Activated CD8-positive, alpha-beta T cell treated with anti-CD3 and anti-CD28 coated beads, Interleukin-2, amount 10 ng/mL, durations not matched to agents 7 days and 5 days (primary cell): ENCODE measurements at places on chromosomes 6 and 20. TPM values are rescaled to one million over a fixed set of nuclear protein-coding genes. Genes with fewer than 3 reads are reported as not detected.

DNA sequence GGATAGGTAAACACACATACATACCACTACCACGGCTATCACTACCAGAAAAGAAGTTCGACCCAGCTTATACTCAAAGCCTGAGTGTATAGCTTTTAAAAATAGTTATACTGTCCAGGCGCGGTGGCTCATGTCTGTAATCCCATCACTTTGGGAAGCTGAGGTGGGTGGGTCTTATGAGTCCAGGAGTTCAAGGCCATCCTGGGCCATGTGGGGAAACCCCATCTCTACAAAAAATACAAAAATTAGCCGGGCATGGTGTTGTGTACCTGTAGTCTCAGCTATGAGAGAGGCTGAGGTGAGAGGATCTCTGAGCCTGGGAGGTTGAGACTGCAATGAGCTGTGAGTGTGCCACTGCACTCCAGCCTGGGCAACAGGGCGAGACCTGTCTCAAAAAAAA lies 32.9 kb downstream of the NKX2-4 start:
- no peak for DNase-seq

DNA sequence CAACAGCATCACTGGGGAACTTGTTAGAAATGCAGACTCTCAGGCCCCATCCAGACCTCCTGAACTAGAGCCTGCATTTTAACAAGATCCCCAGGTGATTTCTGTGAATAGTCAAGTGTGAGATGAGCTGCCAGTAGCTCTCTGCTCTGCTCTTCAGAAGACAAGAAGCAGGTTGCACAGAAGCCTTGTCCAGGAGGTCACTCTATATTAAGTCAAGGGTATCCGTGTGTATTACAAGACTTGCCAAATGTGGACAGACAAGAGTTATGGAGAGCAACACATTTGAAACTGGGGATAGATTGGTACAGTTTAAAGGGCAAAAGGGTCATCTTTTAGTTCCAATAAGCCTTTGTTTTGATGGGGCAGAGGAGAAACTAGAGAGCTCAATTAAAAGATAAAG lies 23.2 kb upstream of the RIN2 start:
- DNase-seq: no peak

DNA sequence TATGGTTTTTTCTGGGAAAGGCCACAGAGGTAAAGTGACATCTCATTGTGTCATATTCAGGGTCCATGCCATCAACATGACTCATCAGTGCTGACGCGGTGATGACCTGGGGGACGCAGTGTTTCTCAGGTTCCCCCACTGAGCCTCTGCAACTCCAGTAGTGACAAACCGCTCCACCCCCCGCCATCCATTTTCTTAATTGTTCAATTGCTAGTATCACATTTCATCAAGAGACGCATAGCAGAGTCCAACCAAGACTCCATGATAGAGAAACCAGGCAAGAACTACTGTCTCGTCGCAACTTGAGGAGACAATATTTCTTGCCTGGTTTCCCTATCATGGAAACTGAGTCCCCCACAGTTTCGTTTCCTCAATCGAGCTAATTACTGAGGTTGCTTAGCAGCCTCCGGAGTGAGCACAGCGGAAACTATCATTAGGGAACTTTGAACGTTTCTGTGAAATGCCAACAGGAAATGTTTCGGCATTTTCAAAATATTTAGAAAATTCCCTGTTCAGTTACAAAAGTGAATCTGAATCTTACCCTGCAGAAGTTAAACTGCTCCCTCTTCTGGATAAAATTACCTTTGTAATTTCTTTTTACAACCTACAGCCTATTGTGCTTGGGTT lies 12.2 kb upstream of the SERPINB1 start:
- peak; percentile 87 for DNase-seq

DNA sequence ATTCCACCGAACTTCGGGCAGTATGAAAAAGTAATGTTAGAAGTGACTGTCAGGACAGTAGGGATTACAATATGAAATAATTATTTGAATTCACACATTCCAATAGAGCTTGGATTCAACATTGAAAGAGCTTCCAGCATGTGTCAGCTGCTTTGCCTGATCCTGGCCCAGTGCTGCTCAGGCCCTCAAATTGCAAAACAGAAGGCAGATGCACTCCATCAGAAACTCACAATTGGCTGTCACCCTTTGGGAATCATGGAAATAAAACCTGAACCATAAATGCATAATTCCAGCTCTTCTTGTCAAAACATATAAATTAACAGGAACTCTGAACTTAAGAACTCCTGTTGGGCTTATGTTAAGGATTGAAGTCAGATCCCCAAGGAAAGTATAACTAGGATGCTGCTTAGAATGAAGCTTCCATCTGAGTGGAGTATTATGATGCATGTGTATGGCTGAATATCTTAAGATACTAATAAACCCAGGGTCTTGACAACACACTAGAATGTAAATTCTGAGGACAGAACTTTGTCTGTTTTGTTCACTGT lies 1.8 kb upstream of the NDUFAF4 start:
- DNase-seq: no peak

The IMPG1 gene
- not detected for total RNA-seq

- DNase-seq: no peak
Observed at GRCh38 chr6:52603000-52603795, 26.3 kb upstream of the TRAM2 start.

The HLA-DOB gene
- 17.0 TPM for total RNA-seq

GRCh38 chr6:163825033-163825432 lies 410.5 kb downstream of the QKI start:
- DNase-seq: no peak

The VGLL2 gene
- total RNA-seq: not detected

- DNase-seq: no peak
Observed at GRCh38 chr6:68737061-68737460, 102.0 kb downstream of the ADGRB3 start.

DNA sequence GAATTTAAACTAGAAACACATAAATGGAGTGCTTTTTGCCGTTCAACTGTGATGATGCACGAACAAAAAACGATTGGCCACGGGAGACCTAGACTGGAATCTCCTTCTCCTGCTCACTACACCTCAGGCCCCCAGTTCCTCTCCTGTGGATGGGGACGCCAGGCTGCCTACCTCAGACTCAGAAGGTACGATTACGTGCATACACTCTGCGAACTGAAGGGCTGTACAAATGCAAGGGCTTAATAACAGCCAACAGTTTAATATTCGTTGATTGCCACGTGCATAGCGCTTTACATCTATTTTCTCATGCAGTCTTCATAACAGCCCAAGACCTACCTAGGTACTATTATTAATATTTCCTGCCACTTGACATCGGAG lies 495 bp upstream of the ARMC2 start:
- no peak for DNase-seq

The QRSL1 gene
- total RNA-seq: 14.2 TPM

The PRDM13 gene
- total RNA-seq: not detected

The SLC35D3 gene
- not detected for total RNA-seq

The BACH2 gene
- 61.3 TPM for total RNA-seq

DNA sequence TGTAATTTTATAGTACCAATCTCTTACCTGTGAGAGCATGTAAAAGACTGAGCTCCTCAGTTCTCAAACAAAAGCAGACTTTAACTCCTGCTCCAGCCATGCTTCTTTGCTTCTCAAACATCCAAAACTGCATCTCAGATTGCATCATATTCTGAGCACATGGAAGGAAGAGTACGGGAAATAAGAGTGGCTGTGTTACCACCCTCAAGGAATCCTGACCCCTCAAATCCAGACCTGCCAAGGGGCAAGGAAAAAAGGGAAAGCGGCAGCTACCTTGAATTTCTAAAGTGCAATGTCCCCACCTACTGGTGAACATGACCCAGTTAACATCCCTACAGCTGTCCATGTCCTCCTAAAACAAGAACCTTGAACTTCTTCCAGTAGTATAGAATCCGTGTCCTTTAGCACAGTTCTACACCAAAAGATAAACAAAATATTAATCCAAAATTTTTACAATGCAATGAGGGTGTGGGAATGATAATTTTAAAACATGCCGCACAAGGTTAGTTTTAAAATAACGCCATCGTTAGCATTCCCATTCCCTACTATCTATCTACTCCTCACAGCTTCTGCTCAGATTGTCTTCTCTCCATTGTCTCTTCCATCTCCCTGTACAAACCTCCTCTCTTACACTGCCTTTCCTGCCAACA lies 34.1 kb upstream of the HLA-DQB1 start:
- peak; percentile 47 for DNase-seq

DNA sequence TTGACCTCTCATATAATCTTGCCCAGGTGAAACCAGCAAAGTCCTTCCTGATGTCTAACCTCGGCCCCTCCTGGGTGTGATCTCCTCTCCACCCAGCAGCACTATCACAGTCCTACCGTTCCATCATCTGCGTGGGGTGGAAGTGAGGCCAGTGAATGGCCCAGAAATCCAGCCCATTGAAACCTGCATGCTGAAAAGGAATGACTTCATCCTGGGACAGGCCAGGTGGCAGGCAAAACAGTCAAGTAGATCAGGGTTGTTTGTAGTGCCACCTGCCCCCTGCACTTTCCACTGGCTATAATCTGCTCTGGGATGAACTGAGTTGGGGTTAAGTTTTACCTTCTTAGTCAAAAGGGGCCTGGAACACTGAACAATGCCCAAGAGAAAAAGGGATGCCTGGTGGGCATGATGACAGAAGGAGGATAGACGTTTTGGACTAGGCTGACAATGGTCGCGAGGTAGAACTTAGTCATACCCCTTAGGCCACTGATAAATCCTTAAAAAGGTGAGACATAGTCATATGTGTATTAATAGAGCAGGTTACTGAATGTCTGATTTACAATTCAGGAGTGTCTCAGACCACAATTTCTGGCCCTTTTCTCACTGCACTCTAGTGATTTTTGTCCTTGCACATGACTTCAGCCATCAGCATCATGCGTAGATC lies 8.1 kb upstream of the HSP90AB1 start:
- no peak for DNase-seq

GRCh38 chr6:168526841-168527281 lies 85.9 kb downstream of the SMOC2 start:
- DNase-seq: no peak

DNA sequence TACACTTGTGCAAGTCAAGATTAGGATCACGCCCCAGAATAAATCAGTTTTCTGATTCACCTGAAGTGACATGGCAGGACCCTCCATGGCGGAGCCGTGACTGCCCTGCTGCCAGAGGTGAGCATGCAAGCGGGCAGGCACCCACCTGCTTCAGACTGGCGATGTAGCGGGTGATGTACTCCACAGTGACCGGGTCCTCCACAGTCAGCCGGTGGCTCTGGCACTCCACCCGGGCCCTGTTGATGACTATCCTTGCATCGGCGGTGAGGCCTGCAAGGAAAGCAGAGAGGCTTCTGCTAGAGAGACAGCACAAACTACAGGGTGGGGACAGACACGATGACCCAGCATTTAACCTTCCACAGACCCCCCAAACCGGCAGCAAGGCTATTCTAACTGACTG lies 3.6 kb downstream of the PSMA7 start:
- no peak for DNase-seq
